ENCODE measurements at places on chromosomes 3 and 15. TPM values are rescaled to one million over a fixed set of nuclear protein-coding genes. Genes with fewer than 3 reads are reported as not detected.

DNA sequence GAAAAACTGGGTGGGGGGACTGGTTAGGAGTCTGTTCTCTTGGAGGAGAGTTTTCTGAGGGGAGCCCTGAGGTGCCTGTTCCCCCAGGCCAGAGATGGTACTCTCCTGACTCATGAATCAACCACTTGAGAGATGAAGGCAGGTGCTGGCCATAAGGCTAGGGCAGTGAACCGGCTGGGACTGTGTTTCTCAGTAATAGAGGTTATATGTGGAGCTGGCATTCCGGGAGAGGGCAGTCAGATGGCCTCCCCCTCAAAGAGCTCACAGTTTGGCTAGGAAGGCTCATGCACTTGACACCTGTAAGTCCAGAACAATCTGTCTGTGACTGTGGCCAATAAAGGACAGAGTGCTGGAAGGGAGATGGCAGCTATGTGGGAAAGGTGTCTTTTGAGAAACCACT is 10.0 kb upstream of the SCN10A start:
- no peak for DNase-seq

GRCh38 chr3:134029256-134029733 is 430 bp downstream of the SLCO2A1 start:
- DNase-seq, result no peak

DNA sequence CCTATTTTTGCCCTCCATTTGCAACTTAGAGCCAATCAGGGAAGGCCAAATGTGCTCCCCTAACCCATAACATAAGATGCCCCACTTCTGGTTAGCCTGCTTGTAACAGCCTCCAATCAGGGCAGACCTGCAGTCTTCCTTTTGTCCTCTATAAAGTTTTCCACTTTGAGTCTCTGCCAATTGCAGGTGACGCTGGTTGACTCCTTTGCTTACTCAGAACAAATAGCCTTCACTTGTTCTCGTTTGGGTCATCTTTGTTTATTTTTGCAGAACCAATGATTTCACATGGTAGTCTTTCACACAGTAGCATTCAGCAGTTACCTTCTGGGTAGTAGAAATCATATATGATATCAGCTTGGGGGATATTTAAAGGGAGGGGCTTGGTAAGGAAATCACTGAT is 225.6 kb downstream of the MINAR1 start:
- no peak for DNase-seq

GRCh38 chr15:25242166-25242879 is 196.5 kb downstream of the UBE3A start:
- DNase-seq, result no peak

GRCh38 chr3:174330303-174330702 is 528.8 kb upstream of the NAALADL2 start:
- DNase-seq, result no peak

GRCh38 chr15:31332020-31332680 is 5.5 kb downstream of the KLF13 start:
- DNase-seq, result no peak

- no peak for DNase-seq
These were observed 141.0 kb downstream of the OTOL1 start for GRCh38 chr3:161637559-161637958.

- no peak for DNase-seq
These were observed 32.9 kb upstream of the TMEM115 start for GRCh38 chr3:50392101-50392715.

DNA sequence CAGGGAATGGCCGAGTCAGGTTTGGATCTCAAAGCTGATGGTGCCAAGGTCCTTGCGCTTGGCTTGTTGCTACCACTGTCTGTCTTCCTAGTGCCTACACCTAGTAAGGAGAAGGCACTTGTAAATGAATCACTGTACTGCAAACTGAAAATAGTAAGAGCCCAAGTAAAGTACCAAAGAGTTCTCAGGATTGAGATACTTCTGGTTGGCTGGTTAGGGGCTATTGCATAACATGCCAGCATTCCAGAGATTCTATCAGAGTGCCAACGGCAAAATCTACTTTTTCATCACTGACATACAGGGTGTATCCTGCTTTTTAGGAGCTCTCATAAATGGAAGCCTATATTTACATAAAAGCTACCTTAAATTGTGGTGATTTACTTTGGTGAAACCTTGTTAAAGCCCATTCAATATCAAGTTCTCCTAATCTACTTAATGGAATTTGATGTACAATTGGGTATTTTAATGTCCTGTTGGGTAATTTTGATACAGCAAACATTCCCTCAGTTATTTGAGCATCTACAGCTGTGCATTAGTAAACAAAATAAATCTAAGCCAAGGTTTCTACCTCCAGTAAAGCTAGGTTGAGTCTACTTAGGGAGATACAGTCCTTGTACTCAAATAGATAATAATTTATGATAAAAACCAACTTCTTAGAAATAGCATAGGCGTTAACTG is 30.7 kb upstream of the CHD2 start:
- no peak for DNase-seq

GRCh38 chr15:26773067-26773877 is 406 bp upstream of the GABRB3 start:
- no peak for DNase-seq

DNA sequence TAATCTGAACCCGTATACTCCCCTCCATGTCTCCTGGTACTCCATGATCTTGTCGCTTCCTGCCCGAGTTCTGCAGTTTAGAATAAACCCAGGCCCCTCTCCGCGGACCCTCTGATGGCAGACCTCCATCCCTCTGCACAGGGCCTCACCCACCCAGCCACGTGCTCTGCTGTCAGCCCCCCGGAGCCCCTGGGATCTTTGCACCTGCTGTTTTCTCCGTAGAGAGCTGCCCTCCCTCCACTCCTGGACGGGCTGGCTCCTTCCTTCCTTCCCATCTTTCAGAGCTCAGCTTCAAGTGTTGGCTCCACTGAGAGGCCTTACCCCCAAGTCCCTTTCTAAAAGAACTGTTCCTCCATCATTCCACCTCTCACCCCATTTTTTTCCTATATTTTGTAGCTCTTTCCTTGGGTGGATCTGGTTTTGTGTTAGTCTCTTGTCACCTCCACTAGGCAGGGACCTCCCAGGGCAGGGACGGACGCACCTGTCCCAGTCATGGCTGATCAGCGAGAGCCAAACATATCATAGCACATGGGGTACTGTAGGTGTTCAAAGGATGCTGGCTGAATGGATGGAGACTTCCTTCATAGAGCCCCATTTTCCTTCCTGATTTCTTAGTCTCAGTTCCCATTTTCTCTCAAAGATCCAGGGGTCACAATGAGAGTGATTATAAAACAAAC is 106.6 kb downstream of the VGLL4 start:
- no peak for DNase-seq

Gene HIGD2B
- polyA plus RNA-seq, result not detected

Gene STXBP5L
- polyA plus RNA-seq, result 0.20 TPM

Gene TM6SF1
- polyA plus RNA-seq, result 2.7 TPM

Gene IREB2
- polyA plus RNA-seq, result 58.9 TPM

Gene STRA6
- 25.0 TPM for polyA plus RNA-seq

Measured in left renal cortex interstitium (tissue), 4 donors.